ENCODE measurements at places on chromosomes 7 and 10.
A peak's percentile ranks its signal among the peaks of the same experiment; 100 is the strongest.

GRCh38 chr10:123200531-123200930, 46.3 kb downstream of the BUB3 start:
- no peaks in the 10 kb centered on the region for H3K36me3 ChIP-seq
- H3K4me3 ChIP-seq = no peak overlapping the region
- peaks cover 1% of the 10 kb centered on the region for H3K27me3 ChIP-seq
- DNase-seq = no peak
- H3K27ac ChIP-seq = no peak overlapping the region

- DNase-seq = no peak
- no peak overlapping the region for H3K27ac ChIP-seq
- no peaks in the 10 kb centered on the region for H3K36me3 ChIP-seq
- no peak overlapping the region for H3K4me3 ChIP-seq
Observed at GRCh38 chr10:25966844-25967243, 32.8 kb downstream of the MYO3A start.

GRCh38 chr7:157656195-157656769, 319.5 kb downstream of the DNAJB6 start:
- no peak for DNase-seq
- no peaks in the 10 kb centered on the region for H3K27me3 ChIP-seq
- H3K4me3 ChIP-seq = no peak overlapping the region
- no peak overlapping the region for H3K27ac ChIP-seq

- H3K27me3 ChIP-seq = peaks cover 36% of the 10 kb centered on the region
- no peak overlapping the region for H3K4me3 ChIP-seq
- no peaks in the 10 kb centered on the region for H3K4me1 ChIP-seq
- no peak for DNase-seq
Observed at GRCh38 chr7:132485136-132485535, 91.1 kb downstream of the PLXNA4 start.

GRCh38 chr10:5343561-5343960, 21.2 kb upstream of the UCN3 start:
- no peaks in the 10 kb centered on the region for H3K36me3 ChIP-seq
- H3K4me3 ChIP-seq = no peak overlapping the region
- no peak for DNase-seq
- H3K27ac ChIP-seq = no peak overlapping the region
- no peaks in the 10 kb centered on the region for H3K4me1 ChIP-seq

DNA sequence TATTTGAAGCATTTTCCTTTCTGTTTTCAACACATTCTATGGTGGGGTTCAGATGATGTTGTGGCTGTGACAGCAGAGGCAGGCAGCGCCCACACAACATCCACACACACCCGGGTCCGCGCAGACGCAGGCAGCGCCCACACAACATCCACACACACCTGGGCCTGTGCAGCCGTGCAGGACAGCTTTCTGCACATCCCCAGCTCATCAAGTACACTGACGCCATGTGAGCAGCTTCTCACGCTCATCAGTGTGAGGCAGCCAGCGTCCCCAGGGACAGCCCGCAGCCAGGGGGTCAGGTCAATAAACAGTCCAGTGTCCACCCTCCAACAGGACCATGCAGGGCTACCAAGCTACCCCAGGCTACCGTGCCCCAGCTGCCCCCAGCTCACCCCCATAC, 272.8 kb upstream of the TCERG1L start:
- peaks cover 6% of the 10 kb centered on the region for H3K36me3 ChIP-seq
- no peak overlapping the region for H3K4me3 ChIP-seq
- DNase-seq = no peak
- peaks cover 4% of the 10 kb centered on the region for H3K27me3 ChIP-seq
- H3K4me1 ChIP-seq = no peaks in the 10 kb centered on the region

- H3K4me1 ChIP-seq = peaks cover 7% of the 10 kb centered on the region
- no peak overlapping the region for H3K27ac ChIP-seq
- no peaks in the 10 kb centered on the region for H3K36me3 ChIP-seq
Observed at GRCh38 chr10:114548662-114549061, 109.4 kb downstream of the ABLIM1 start.

DNA sequence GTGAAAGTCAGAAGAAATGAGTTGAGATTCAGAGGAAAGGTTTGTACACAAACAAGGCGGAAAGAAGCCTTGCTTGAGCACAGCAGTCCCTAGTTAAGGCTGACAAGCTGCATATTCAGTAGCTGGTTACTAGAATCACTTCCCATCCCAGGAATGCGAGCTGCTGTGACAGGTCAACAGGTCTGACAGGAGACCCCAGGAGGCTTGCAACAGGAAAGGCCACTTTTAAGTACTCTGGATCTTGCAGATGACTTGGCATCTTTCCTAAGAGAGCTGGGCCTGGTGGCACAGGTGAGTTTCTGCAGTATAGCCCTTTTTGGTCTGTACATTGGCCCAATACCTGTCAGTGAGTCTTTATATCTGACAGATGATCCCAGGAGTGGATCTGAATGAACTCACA, 35.7 kb upstream of the UNC5B start:
- DNase-seq = no peak
- H3K4me3 ChIP-seq = no peak overlapping the region
- no peaks in the 10 kb centered on the region for H3K4me1 ChIP-seq
- no peaks in the 10 kb centered on the region for H3K36me3 ChIP-seq

- H3K36me3 ChIP-seq = peaks cover 56% of the 10 kb centered on the region
- H3K27me3 ChIP-seq = peaks cover 1% of the 10 kb centered on the region
- no peak for DNase-seq
- no peak overlapping the region for H3K4me3 ChIP-seq
- H3K4me1 ChIP-seq = peaks cover 81% of the 10 kb centered on the region
Observed at GRCh38 chr7:137928626-137929025, 73.3 kb downstream of the CREB3L2 start.

GRCh38 chr7:140883378-140883777, 41.4 kb downstream of the BRAF start:
- H3K27ac ChIP-seq = no peak overlapping the region
- no peaks in the 10 kb centered on the region for H3K27me3 ChIP-seq
- no peaks in the 10 kb centered on the region for H3K36me3 ChIP-seq
- peaks cover 12% of the 10 kb centered on the region for H3K4me1 ChIP-seq
- DNase-seq = no peak
- H3K4me3 ChIP-seq = no peak overlapping the region

DNA sequence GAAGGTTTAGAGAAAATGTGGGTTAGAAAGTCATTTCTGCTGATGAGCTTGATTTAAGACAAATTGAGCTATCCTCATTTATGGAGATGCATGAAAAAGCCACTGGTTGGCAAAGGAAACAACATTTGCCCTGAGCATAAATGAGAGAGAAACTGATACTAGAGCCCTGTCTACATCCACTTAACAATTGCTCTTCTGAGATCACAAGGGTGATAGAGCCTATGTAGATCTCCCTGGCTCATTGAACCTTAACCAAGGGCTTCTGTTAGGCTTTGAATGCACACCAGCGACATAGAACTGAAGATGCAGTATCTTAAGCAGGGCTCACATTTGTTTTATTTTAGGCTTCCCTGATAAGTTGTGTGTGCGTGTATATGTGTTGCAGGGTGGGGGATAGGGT, 35.0 kb downstream of the GPR141 start:
- no peaks in the 10 kb centered on the region for H3K4me1 ChIP-seq
- no peaks in the 10 kb centered on the region for H3K27me3 ChIP-seq
- DNase-seq = no peak
- peaks cover 6% of the 10 kb centered on the region for H3K36me3 ChIP-seq

- DNase-seq = no peak
- H3K36me3 ChIP-seq = peaks cover 7% of the 10 kb centered on the region
- no peaks in the 10 kb centered on the region for H3K27me3 ChIP-seq
- H3K4me3 ChIP-seq = no peak overlapping the region
- no peaks in the 10 kb centered on the region for H3K4me1 ChIP-seq
- H3K27ac ChIP-seq = no peak overlapping the region
Observed at GRCh38 chr7:19871102-19871501, 97.7 kb upstream of the TMEM196 start.

GRCh38 chr10:62754963-62755362, 49.6 kb upstream of the ADO start:
- H3K27me3 ChIP-seq = peaks cover 7% of the 10 kb centered on the region
- no peaks in the 10 kb centered on the region for H3K36me3 ChIP-seq
- no peak overlapping the region for H3K4me3 ChIP-seq
- H3K27ac ChIP-seq = no peak overlapping the region
- no peaks in the 10 kb centered on the region for H3K4me1 ChIP-seq

- H3K36me3 ChIP-seq = no peaks in the 10 kb centered on the region
- no peaks in the 10 kb centered on the region for H3K27me3 ChIP-seq
- peaks cover 12% of the 10 kb centered on the region for H3K4me1 ChIP-seq
Observed at GRCh38 chr10:104941662-104942061, 300.6 kb downstream of the SORCS3 start.

DNA sequence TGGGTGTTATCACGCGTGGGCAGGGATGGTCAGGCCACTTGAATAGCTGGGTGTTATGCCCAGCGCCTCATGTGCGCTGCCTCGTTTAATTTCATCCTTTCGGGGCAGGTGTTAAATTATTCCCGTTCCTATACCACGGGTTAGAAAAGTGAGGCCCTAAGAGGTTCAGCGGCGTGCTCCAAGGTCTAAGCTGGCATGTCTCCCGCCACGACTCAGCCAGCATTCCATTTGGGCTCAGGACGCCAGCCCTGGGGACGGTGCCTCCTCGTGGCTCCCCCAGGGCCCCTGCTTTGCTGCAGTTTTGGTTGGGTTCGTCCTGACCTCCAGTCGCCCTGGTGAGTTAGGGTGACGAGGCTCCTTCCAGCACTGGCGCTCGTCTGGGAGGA, 124.5 kb downstream of the TRRAP start:
- no peak overlapping the region for H3K27ac ChIP-seq
- no peak overlapping the region for H3K4me3 ChIP-seq
- H3K36me3 ChIP-seq = peaks cover 21% of the 10 kb centered on the region
- DNase-seq = no peak

GRCh38 chr10:33315891-33316290, 18.6 kb downstream of the NRP1 start:
- peak overlapping the region; percentile 12 for H3K27ac ChIP-seq
- no peak for DNase-seq
- no peak overlapping the region for H3K4me3 ChIP-seq
- H3K4me1 ChIP-seq = peaks cover 58% of the 10 kb centered on the region

- no peak overlapping the region for H3K4me3 ChIP-seq
- peaks cover 25% of the 10 kb centered on the region for H3K36me3 ChIP-seq
Observed at GRCh38 chr7:128954830-128955802, 17.4 kb downstream of the IRF5 start.

DNA sequence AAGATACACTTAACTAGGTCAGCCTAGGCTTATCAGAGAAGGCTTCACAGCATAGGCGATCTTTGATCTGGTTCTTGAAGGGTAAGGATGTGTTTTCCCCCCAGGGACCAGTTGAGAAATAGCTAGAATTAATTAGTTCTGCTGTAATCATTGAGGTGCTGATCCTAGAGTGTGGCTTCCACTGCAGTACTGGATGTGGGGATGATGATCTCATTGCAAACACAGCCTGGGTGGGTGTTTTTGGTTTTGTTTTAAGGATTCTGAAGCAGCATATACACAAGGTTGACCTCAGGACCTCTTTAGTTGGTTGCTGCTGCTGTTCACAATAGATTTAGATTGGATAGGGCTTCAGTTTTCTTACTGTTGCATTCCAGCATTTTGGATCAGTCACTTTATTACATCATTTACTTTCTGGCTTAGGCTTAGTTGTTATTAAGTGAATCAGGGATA, 159.7 kb downstream of the AUTS2 start:
- no peak for DNase-seq
- H3K36me3 ChIP-seq = peaks cover 4% of the 10 kb centered on the region
- no peaks in the 10 kb centered on the region for H3K27me3 ChIP-seq
- no peaks in the 10 kb centered on the region for H3K4me1 ChIP-seq
- H3K27ac ChIP-seq = no peak overlapping the region

- H3K27ac ChIP-seq = peak overlapping the region; percentile 27
- no peaks in the 10 kb centered on the region for H3K27me3 ChIP-seq
- peak; percentile 9 for DNase-seq
- H3K4me3 ChIP-seq = no peak overlapping the region
- H3K4me1 ChIP-seq = peaks cover 12% of the 10 kb centered on the region
Observed at GRCh38 chr10:51894771-51895578, 195.6 kb upstream of the CSTF2T start.

DNA sequence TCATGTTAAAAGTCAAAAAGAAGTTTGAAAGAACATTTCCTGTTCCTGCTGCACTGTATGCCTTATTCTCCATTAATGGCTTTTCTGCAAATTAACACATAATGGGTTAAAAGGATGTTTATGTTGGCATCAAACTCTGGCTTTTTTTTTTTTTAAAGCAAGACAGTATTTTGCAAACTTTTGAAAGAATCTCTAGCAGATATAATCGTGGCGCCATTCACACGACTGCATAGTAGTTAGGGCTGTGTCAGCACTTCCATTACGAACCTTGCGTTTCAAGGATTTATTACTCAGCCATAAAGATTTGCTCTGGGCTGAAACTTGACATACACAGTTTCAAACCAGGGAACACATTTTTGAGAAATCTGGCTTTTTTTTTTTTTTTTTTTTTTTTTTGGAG, 207.8 kb downstream of the DYNC1I1 start:
- DNase-seq = no peak
- no peak overlapping the region for H3K27ac ChIP-seq
- no peaks in the 10 kb centered on the region for H3K4me1 ChIP-seq

GRCh38 chr7:106018566-106019469, 55.8 kb downstream of the CDHR3 start:
- H3K4me1 ChIP-seq = peaks cover 31% of the 10 kb centered on the region
- no peak overlapping the region for H3K4me3 ChIP-seq
- no peaks in the 10 kb centered on the region for H3K36me3 ChIP-seq
- H3K27me3 ChIP-seq = peaks cover 5% of the 10 kb centered on the region

DNA sequence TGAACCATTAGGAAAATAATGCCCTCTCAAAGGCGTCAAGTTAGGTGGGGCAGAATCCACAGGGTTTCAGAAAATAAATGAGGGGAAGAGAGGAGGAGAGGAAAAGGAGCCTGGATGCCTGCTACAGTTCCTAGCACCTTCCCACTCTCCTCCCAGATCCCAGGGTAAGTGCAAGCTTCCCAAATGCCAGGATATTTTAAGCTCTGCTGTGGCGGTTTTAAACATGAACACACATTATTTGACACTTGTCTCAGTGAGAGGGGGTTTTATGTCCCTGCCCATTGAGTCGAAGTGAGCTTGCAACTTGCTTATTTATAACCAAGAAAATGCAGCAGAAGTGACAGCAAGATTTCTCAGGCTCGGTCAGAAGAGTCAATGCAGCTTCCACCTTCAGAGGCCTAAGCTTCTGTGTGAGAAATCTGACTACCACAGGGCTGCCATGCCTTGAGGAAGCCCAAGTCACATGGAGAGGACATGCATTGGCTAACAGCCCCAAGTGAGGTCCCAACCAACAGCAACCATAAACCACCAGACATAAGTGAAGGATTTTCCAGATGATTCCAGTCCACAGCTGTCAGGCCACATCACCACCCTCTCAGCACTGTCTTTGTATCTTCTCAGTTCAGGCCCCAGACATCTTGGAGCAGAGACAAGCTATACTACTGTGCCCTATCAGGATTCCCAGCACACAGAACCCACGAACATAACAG, 17.9 kb upstream of the BMPER start:
- H3K36me3 ChIP-seq = no peaks in the 10 kb centered on the region
- DNase-seq = no peak
- H3K27ac ChIP-seq = no peak overlapping the region
- H3K4me3 ChIP-seq = no peak overlapping the region
- H3K27me3 ChIP-seq = peaks cover 13% of the 10 kb centered on the region
- H3K4me1 ChIP-seq = peaks cover 16% of the 10 kb centered on the region

GRCh38 chr10:126126866-126127265, 230.5 kb downstream of the FANK1 start:
- DNase-seq = no peak
- H3K36me3 ChIP-seq = no peaks in the 10 kb centered on the region
- no peak overlapping the region for H3K27ac ChIP-seq
- peaks cover 4% of the 10 kb centered on the region for H3K27me3 ChIP-seq
- peaks cover 12% of the 10 kb centered on the region for H3K4me1 ChIP-seq
- no peak overlapping the region for H3K4me3 ChIP-seq

GRCh38 chr7:26663874-26664273, 200.5 kb downstream of the SKAP2 start:
- peaks cover 4% of the 10 kb centered on the region for H3K27me3 ChIP-seq
- no peak for DNase-seq
- H3K4me3 ChIP-seq = no peak overlapping the region

GRCh38 chr7:98097042-98097645, 9.5 kb upstream of the LMTK2 start:
- peaks cover 4% of the 10 kb centered on the region for H3K27me3 ChIP-seq
- H3K27ac ChIP-seq = no peak overlapping the region
- H3K36me3 ChIP-seq = peaks cover 13% of the 10 kb centered on the region
- DNase-seq = no peak

All from HFFc6 (cell line).